ENCODE measurements at places on chromosomes 7 and 10.

- peak; percentile 96 for DNase-seq
These were observed 3.1 kb upstream of the SLC18A3 start for GRCh38 chr10:49606981-49607535.

GRCh38 chr7:120792091-120792860 lies 65.7 kb downstream of the TSPAN12 start:
- DNase-seq, result peak; percentile 38

DNA sequence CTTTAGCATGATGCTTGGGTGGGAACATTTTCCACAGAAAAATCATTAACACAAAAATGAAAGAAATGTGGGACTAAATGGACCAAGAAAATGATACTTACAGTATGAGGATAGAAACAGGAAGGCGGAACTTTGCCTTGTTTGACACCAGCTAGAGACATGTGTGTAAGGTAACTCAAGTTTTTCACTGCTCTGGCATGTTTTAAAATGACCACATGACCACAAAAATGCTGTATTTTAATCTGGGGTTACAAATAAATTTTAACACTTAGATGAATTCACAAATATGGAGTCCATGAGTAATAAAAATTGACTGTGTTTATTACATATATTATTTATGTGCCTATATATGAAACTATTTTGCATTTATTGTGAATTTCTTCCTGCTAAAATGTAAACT lies 100.9 kb upstream of the PHYHIPL start:
- no peak for DNase-seq

DNA sequence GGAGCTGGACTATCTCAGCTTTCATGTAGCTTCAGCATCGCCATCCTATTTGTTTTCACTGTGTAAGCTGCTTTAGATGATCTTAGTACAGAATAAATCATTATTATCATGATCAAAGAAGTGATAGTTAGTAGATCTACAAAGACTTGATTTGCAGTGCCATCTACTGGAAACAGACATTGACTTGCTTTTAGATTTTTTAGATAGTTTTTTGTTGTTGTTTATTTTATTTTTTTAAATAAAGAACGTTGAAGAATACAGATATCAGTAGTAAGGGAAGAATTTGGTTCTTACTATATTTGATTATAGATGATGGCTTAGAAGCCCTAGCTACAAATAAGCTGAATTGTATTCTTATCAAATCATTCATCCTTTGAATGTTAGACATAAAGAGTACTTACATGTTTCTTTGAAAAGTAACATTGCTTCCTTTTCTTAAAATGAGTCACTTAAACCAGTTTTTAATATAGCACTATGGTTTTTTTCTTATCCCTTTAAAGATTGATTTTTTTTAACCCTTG lies 6.3 kb upstream of the SFMBT2 start:
- DNase-seq, result no peak

- DNase-seq, result no peak
These were observed 565.4 kb downstream of the NXPH1 start for GRCh38 chr7:8998762-8999161.

DNA sequence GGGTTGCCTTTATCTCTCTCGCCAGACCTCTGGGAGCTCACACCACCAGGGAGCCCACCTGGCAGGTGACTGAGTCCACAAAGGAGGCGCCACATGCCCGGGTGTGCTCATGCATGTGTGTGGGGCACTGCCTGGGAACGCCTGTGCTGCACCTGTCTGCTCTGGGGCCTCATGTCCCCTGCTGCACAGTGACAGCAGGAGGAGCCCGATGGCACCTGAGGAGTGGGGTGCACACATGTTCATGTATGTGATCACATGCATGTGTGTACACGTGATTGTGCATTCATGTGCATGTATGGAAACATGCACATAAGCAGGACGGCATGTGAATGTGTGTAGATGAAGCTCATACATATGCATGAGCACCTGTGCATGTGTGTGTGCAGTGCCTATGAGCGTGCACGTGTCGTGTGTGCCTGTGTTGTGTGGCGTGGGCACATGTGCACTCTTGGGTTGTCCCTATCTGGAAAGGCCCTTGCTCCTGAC lies 22.0 kb downstream of the YKT6 start:
- no peak for DNase-seq

DNA sequence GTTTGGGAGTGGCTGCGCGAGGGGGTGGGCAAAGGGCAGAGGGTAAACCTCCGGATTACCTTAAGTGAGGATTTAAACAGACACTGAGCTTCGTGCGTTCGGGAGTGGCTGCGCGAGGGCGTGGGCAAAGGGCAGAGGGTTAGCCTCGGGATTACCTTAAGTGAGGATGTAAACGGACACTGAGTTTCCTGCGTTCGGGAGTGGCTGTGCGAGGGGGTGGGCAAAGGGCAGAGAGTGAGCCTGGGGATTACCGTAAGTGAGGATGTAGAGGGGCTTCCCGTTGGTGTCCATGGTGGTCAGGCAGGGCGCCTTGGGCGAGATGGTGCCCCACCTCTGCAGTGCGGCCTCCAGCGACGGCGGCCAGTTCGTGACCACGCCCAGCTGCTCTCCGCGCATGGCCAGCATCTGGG lies 275.8 kb downstream of the DIP2C start:
- peak; percentile 38 for DNase-seq

DNA sequence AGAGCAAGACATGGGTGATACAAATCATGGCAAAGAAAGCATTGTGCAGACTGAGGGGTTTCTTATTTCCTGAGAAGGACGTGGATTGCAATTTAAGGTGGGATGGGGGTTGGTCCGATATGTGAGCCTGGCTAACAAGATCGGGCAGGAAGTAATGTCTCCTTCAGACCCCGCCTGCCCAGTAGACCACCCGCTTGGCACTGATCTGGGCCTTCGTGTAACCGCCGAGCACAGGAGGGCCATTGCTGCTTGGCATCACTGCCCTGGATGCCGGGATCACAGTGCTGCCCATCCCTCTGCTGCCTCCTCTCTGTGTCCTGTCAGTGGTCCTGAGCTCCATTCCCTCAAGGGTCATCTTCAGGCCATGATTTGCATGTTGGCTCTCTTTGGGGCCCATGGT lies 214.6 kb upstream of the ZNF32 start:
- DNase-seq, result no peak

DNA sequence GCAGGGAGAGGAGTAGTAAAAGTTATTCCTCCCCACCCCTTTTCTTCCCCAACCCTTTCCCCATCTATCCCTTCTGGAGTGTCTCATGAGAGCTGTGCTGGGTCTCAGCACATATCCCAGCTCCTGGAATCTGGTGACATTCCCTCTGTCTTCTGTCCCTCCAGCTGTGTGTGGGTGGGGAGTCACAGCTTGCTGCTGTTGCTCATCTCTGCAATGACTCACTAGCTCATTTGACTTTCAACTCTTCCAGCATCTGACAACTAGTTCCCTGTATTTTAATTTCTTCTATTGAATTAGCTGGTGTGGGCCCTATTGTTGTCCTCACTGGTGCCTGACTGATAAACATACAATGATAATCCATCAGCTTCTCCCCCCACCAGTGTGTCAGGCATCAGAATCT lies 198.9 kb upstream of the AUTS2 start:
- peak; percentile 67 for DNase-seq

GRCh38 chr7:25314094-25314730 lies 85.9 kb upstream of the NPVF start:
- no peak for DNase-seq

DNA sequence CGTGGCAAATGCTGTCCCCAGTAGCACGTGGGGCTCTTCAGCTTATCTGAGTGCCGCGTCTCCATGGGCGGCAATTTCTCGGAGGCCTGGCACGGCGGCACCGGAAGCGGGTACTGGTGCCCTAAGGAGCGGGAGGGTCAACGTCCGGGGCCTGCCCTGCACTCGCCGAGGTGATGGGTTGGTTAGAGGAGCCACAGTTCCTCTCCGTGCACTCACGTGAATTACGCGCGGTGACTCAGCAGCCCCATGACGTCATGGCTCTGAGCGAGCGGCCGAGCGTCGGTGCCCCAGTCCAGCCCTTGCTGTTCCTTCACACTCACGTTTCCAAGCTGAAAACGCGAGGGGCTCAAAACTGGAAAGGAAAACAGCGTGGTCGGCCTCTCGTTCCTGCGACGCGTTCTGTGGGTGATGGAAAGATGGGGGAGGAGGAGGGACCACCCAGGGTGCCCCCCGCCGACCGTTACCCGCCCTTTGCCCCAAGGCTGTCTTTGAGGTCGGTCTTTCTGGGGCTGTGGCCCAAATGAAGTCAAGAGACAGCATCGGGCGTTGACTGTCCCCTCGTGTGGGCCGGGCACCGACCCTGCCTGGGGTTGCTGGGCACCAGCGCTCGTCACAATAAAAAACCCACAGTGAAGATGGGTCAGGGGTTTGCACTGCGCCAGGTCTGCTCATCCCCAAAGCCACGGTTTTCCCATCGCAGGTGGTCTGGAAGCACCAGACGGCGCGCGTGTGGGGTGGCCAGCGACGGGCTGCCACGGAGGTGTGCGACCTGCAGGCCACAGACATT lies 70.4 kb upstream of the CFAP46 start:
- DNase-seq, result no peak

DNA sequence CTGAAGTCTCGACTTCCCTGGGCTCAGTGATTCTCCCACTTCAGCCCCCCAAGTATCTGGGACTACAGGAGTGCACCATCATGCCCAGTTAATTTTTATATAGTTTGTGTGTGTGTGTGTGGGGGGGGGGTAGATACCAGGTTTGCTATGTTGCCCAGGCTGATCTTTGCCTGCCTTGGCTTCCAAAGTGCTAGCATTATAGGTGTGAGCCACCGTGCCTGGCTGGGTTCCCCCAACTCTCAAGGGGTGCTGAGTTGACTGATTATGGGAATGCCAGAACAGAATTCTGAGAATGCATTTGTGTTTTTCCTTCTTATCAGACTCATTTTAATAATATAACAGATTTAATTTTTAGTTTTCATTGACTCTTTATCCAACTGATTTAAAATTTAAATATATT lies 19.5 kb downstream of the RPA3 start:
- no peak for DNase-seq

- DNase-seq, result no peak
These were observed 890.8 kb upstream of the PHF14 start for GRCh38 chr7:10082896-10083295.

GRCh38 chr10:34299105-34299611 lies 515.9 kb downstream of the PARD3 start:
- DNase-seq, result no peak
